ENCODE measurements at places on chromosomes 7 and 10.

DNA sequence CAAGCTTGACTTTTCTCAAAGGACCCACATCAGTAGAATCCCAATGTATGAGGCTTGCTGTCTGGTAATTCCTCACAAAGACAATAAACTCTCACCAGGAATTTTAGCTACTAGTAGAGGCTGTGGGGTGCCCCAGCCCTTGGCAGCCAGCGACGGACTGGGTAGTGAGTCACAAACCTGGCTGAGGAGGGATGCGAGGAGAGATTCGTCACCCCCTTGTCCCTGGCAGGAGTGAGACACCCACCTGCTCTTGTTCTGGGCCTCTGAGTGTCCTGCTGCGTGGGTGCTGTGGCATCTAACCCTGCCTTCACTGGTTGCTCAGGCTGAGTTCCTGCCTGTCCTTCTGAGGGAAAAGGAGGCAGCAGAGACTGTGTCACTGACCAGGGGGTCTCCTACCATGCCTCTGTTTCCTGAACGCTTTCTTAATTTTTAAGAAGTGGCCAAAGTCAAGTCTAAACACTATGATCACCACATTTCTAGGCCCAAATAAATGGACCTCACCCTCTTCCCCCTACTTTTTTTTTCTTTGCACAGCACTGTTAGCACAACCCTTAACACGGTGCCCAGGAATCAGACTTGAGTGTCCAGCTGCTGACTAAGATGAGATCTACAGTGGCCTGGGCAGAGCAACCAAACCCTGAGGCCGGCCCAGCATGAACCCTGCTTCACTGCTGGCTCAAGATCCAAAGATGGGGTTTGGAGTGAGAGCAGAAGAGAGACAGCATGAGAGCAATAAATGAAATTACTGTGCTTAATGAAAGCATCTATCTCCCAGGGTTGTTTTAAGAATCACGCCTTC is 146.4 kb downstream of the ANLN start:
- H3K4me3 ChIP-seq: no peak overlapping the region
- H3K27me3 ChIP-seq: no peaks in the 10 kb centered on the region

- no peak for DNase-seq
- H3K27me3 ChIP-seq: no peaks in the 10 kb centered on the region
- no peaks in the 10 kb centered on the region for H3K36me3 ChIP-seq
- H3K27ac ChIP-seq: no peak overlapping the region
- H3K4me1 ChIP-seq: no peaks in the 10 kb centered on the region
These were observed 50.0 kb upstream of the PDK4 start for GRCh38 chr7:95646350-95646749.

- H3K4me1 ChIP-seq: 0 out of 2 replicates have a peak, but pooled peaks cover 10% of the 10 kb centered on the region
- no peak overlapping the region for H3K4me3 ChIP-seq
- H3K27ac ChIP-seq: no peak overlapping the region
- no peaks in the 10 kb centered on the region for H3K27me3 ChIP-seq
These were observed 376.9 kb downstream of the CALN1 start for GRCh38 chr7:72035266-72035665.

- no peaks in the 10 kb centered on the region for H3K27me3 ChIP-seq
- peaks cover 15% of the 10 kb centered on the region for H3K36me3 ChIP-seq
- no peak for DNase-seq
- H3K4me1 ChIP-seq: peaks cover 3% of the 10 kb centered on the region
- H3K4me3 ChIP-seq: no peak overlapping the region
These were observed 46.7 kb upstream of the DLG5 start for GRCh38 chr10:77973276-77973675.

- H3K27ac ChIP-seq: no peak overlapping the region
- H3K27me3 ChIP-seq: no peaks in the 10 kb centered on the region
These were observed 54.5 kb downstream of the COL1A2 start for GRCh38 chr7:94449151-94449725.

DNA sequence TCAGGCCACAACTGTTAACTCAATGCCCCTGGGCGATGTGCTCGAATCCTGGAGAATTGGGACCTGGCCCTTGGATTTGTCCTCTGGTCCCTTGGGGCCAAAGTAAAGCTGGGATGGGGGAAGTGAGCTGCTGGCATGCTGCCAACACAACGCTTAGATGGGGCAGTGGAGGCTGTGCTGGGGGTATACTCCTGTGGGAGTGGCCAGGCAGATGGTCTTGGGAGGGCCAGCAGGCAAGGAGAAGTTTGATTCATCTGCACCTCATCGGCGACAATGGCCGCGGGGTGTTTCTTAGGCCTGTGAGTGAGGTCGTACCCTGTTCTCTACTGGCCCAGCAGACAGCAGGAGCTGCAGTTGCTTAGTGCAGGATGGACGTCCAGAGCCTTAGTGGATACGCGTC is 139.0 kb upstream of the MTPN start:
- H3K4me3 ChIP-seq: no peak overlapping the region
- no peak for DNase-seq
- no peak overlapping the region for H3K27ac ChIP-seq
- no peaks in the 10 kb centered on the region for H3K4me1 ChIP-seq
- no peaks in the 10 kb centered on the region for H3K36me3 ChIP-seq
- no peaks in the 10 kb centered on the region for H3K27me3 ChIP-seq

DNA sequence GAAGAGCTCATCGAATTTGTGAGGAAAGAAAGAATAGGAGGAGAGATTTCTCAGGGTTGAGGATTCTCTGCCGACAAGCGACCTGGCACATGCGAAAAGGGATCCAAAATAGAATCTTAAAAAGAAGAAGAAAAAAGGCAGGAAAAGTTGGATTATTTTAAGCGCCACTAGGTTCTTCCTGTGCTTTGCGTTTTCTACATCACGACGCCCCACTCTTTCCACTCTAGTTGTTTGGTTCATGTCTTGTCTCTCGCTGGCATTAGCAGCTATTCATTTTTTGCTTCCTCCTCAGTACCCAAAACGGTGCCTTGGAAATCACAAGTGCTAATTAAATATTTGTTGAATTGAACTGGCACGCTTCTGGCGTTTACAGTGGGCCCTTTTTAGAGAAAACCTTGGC is 674 bp upstream of the FRA10AC1 start:
- no peak for DNase-seq
- H3K36me3 ChIP-seq: peaks cover 8% of the 10 kb centered on the region
- no peaks in the 10 kb centered on the region for H3K27me3 ChIP-seq

GRCh38 chr10:29535778-29536453 is 98.9 kb downstream of the SVIL start:
- H3K27me3 ChIP-seq: no peaks in the 10 kb centered on the region
- no peak for DNase-seq
- no peak overlapping the region for H3K27ac ChIP-seq
- H3K36me3 ChIP-seq: no peaks in the 10 kb centered on the region
- H3K4me3 ChIP-seq: no peak overlapping the region
